ENCODE measurements at places on chromosomes 2 and 18. TPM values are rescaled to one million over a fixed set of nuclear protein-coding genes. Genes with fewer than 3 reads are reported as not detected.

RTP5 gene
- total RNA-seq, result not detected

VIT gene
- not detected for total RNA-seq

HTR2B gene
- total RNA-seq, result 2.0 TPM

SIX3 gene
- not detected for total RNA-seq

FOXI3 gene
- not detected for total RNA-seq

LIMS4 gene
- total RNA-seq, result 3.0 TPM

RND3 gene
- total RNA-seq, result 72.6 TPM
